Midbrain (tissue), 1 donor: ENCODE measurements at places on chromosomes 4 and X.

GRCh38 chr4:14646831-14647230 is 355.4 kb upstream of the CPEB2 start:
- no peak for DNase-seq

DNA sequence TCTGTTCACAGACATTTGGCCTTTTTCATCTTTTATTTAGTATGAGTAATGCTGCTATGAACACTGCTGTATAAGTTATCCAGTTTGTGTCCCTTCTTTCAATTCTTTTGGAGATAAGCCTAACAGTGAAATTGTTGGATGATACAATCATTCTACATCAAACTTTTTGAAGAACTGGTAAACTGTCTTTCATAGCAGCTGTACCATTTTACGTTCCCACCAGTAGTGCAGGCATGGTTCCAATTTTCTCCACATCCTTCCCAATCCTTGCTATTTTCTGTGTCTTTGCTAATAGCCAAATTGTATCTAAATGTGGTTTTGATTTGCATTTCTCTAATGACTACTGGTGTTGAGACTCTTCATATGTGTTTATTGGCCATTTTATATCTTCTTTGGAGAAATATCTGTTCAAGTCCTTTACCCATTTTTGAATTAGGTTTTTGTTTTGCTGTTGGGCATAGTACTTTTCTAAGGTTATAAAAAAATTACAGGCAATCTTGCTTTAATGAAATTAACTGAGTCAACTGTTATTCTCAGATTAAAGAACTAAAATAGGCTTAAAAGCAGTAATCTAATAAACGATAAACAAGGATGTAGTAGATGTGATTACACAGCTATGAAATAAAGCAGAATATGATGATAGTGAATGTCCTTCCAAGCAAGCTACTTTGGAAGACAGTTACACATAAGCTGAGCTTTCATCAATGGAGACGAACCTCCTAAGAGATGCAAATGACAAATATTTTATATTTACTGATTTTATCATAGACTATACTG is 57.2 kb downstream of the FBXW7 start:
- DNase-seq, result no peak

- DNase-seq, result no peak
These were observed 207.9 kb upstream of the KLF3 start for GRCh38 chr4:38456096-38456495.

GRCh38 chrX:71949363-71949762 is 38.7 kb downstream of the NHSL2 start:
- no peak for DNase-seq

- no peak for DNase-seq
These were observed 448.4 kb downstream of the RAPGEF2 start for GRCh38 chr4:159551281-159551680.

GRCh38 chr4:171534391-171534790 is 278.8 kb upstream of the GALNTL6 start:
- DNase-seq, result no peak

DNA sequence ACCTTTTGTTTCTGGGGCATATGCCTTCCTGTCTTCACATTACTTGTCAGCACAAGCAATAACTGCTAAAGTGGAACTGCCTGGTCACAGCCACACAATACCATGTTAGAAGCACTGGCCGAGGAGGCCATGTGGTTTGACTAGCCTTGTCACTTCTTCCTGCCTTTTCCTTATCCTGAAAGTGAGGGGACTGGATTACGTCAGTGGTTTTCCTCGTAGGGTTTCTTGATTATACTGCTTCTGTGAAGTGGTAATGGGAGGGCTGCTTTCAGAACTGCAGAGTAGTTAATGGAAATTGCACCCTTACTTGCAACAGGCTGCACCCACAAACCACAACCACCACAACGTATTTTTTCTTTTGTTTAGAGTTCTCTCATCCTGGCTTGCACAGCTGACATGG is 26.6 kb downstream of the ZRSR2 start:
- DNase-seq, result no peak

DNA sequence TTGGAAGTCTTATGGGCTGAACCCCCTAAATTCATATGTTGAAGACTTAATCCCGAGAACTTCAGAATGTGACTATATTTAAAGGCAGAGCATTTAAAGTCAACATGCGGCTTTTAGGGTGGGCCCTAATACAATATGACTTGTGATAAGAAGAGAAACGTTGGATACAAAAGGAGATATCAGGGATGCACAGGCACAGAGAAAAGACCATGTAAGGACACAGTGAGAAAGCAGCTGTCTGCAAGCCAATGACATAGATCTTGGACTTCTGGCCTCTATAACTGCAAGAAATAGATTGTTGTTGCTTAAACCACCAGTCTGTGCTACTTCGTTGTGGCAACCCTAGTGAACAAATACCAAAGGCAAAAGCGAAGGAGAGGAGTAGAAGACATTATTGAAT is 42.2 kb downstream of the GABRG1 start:
- no peak for DNase-seq

DNA sequence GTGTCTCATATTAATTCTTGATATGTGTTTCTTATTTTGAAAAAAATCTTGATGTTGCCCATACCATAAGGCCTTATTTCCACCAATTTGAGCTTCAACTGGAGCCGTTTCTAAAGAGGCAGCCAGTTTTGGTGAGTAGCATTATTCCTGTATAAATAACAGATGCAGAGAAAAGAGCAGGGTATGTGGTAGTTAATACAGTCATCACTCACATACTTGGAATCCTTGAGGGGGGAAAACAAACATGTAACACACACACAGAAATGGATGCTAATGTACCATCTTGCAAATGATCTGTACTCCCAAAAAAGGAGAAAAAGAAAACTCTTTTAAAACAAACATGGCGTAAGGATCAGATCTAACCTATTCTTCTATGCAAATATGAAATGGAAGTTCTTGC is 389.7 kb downstream of the GPM6A start:
- no peak for DNase-seq

GRCh38 chr4:185825737-185826136 is 13.7 kb upstream of the SORBS2 start:
- DNase-seq, result no peak

- DNase-seq, result no peak
These were observed 77.1 kb upstream of the IGFBP7 start for GRCh38 chr4:57187246-57187645.

DNA sequence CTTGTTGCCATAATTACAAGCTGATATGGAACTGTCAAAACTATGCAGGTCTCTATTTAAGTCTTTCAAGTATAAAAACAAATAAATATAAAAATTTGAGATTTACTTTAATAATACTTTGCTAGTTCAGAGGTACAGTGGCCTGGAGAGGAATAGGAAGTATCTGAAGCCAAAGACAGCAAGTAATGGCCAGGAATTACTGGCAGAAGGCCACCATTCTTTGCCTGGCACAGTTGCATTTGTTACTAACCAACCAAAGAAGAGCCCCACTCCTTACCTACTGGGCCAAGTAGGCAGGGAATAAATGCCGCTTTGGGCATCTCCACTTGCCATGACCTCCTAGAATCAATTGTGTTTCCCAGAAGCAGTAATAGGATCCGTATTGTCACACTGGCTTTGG is 13.8 kb upstream of the ADAMTS3 start:
- DNase-seq, result no peak

DNA sequence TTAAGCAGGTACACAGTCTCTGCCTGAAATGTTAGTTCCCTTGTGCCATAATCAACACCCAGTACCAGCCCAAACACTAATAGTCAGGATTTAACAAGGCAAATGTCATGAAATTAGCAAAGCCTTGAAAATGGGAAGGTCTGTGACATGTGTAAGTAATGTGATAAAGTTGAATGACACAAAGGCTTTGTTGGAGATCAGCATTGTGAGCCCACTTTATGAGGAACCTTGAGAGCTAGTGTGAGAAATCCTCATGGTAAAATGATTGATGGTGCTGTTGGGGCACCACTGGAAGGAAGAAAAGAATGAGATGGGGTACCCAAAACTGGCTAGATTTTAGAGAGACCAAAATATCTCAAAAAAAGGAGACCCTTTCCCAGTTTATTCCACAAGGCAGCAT is 3.3 kb upstream of the LIN54 start:
- DNase-seq, result no peak

- no peak for DNase-seq
These were observed 30.6 kb downstream of the ABHD18 start for GRCh38 chr4:127995776-127996175.

DNA sequence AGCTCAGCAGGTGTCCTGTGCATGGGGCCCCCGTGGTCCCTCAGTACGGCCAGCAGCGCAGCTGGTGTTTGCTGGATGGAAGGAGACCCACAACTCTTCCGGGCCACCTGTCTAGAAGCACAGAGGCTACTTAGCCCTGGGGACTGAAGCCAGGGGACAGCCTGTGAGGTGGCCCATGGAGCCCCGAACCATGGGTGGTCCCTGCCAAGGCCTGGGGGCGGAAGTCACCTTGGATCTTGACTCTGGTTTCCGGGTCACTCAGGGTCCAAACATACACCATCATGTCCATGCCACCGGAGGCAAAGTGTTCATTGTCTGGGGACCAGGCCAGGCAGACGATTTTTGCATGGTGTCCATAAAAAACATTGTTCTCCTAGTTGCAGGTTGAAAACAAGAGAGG is 39.5 kb downstream of the WDR1 start:
- no peak for DNase-seq

DNA sequence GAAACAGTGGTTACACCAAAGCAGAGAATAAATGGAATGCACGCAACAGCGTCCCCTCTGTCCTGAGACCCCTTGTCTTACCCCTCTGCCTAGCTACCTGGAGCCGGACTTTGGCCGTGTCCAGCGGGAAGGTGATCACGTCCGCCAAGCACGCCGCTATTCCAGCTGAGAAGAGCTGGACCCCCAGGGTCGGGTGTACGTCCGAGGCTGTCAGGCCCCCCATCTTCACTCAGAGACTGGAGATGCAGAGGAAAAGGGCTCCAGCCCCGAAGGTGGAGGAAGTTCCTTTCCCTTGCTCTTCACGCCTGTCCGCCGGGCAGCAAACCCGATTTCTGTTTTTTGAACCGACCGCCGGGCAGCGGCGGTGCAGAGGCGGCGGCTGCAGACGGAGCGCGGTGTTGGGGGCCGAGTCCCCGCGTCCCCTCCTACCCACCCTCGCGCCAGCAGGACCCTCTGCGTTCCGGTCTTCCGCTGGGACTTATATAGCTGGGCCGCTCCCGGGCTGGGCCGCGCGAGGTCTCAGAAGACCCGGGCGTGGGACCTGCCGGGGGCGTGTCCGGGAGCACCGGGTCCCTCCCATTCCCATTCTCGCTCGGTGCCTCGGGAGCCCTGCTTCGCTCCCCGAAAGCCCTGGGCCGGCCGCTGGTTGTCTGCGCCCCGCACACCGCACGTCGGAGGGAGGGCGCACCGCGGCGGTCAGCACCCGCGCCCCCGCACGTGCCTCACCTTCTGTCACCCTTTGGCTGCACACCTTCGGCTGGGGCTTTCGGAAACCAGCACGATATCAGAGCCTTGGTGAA is at the start of gene UCP1:
TSS of gene UCP1 (minus strand) at position 455 of the 800 bp plus-strand sequence. CDS start at position 223, 232 bp downstream.
- DNase-seq, result no peak

DNA sequence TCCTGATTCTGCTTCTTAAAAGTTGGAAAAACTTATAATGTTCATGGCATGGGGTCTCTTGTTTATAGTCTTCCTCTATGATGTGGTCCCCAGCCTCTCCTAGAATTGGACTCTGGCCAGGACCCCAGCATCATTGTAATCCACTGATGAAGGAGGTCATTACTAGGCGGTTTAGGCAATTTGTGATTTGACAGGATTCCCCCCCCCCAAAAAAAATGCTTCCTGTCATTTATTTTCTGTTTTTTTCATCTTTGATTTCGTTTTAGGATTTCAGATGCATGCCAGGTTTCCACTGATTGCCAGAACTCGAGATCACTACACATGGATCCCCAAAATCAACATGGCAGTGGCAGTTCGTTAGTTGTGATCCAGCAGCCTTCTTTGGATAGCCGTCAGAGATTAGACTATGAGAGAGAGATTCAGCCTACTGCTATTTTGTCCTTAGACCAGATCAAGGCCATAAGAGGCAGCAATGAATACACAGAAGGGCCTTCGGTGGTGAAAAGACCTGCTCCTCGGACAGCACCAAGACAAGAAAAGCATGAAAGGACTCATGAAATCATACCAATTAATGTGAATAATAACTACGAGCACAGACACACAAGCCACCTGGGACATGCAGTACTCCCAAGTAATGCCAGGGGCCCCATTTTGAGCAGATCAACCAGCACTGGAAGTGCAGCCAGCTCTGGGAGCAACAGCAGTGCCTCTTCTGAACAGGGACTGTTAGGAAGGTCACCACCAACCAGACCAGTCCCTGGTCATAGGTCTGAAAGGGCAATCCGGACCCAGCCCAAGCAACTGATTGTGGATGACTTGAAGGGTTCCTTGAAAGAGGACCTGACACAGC is 4.9 kb downstream of the SPRY1 start:
- no peak for DNase-seq

GRCh38 chrX:154348114-154348531 is 26.3 kb downstream of the FLNA start:
- DNase-seq, result no peak

DNA sequence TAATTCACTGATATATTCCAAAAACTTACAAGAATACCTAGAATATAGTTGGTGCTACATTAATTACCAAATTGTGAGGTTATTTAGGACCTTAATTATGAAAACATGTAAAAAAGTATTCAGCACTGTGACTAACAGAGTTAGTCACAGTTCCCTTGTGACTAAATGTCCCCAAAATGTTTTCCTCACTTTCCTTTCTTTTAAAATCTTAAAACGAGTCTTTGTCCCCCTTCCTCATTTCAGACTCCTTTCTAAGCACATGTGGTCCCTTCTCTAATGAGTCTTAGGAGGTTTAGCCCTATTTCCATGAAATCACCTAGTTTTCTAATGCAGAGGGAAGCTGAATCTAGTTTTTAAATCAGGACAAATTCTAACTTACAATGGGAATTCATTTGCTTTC is 175.0 kb downstream of the PPP3CA start:
- DNase-seq, result no peak

DNA sequence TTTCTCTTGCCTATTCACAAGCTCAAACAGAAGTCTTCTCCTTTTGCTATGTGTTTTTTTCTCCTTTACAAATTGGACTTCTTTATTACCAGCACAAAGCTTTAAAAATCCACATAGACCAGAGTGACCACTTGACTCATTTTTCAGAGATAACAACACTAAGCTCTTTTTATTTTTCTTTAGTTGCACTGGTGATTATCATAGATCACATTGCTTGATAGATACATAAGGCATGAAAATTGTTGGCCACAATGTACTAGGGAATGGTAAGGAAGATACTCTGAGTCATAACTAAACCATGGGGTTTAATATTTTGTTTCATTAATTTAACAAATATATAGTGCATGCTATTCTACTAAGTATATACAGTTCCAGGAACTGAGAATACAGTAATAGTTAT is 159.0 kb downstream of the GASK1B start:
- no peak for DNase-seq

DNA sequence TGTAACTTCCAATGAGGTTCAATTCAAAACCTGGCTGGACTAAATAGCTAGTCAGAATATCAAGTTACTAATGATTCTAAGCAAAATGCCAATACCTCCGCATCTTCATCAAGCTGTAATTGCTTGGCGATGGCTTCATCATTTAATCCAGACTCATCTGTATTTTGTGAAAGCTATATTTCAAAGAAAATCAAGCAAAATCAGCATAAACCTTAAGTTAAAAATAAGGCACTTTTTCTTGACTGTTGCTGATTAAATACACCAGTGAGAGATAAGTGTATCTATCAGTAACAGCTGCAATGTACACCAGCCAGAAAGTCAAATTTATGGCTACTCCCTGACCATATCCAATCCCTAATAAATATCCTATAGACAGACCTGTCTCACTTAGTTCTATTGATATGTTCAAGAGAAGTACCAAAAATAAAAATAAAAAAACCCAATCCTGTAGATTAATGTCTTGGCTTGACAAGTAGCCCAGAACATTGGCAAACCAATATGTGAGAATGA is 39.6 kb downstream of the RFC1 start:
- no peak for DNase-seq
